ENCODE measurements at places on chromosomes 2 and 18.

DNA sequence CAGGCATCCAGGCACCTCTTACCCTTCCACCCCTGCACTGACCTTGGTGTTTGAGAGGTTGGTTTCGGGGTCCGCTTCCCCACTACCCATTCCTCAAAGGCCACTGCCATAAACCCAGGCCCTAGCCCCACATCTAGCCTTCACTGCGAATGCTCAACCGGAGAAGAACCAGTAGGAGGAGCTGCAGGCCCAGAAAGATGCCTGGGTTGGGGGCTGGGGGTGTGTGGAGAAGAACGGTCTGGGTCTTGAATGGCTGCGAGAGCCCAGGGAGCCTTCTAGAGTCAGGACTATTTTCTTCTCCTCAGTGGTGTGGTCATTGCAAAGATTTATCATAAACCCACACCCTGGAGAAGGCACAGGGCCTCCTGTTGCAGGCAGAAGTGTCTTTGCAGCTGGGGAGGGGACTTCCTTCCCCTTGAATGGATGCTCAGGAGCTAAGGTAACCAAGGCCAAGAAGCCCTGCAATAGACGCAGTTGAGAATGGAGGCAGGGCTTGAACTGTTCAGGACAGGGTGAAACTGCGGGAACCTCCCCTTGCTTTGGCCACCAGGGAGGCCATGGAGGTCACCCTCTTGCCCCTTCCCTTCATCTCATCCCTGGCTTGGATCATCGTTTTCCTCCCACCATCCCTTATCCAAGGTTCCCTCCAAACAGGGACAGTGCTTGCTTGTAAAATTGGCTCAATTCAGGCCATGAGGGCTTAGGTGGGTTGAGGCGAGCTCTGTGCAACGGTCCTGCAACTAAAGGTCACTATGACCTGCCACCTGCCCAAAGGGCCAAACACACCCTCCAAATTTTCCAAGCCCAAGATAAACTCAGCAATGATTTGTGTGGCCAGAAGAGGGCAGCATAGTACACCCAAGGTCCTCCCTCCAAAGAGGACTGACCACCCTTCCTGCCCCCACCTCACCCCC is 20.9 kb downstream of the THNSL2 start:
- no peak for DNase-seq

GRCh38 chr2:45697190-45697589 is 45.7 kb downstream of the PRKCE start:
- DNase-seq = no peak

DNA sequence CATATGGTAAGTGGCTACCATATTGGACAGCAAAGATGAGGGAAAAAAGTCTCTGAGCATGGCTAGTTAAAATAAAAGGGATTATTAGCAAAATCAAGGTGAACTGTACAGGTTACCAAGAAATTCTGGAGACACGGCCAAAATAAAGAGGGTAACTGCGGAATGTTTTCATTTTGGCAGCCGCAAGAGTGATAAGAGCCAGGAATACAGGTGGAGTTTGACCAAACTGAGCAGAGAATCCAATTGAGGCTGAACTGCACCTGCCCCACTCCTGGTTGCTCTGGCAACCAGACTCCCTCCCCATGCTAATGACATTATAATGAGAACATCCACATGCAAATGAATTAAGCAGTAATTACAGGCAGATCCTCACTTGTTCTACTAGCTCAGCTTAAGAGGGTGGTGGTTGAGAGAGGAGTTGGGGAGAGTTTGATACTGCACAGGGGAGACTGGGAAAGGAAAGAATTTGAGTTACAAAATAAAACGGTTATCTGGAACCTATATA is 18.8 kb upstream of the EPHA4 start:
- no peak for DNase-seq

DNA sequence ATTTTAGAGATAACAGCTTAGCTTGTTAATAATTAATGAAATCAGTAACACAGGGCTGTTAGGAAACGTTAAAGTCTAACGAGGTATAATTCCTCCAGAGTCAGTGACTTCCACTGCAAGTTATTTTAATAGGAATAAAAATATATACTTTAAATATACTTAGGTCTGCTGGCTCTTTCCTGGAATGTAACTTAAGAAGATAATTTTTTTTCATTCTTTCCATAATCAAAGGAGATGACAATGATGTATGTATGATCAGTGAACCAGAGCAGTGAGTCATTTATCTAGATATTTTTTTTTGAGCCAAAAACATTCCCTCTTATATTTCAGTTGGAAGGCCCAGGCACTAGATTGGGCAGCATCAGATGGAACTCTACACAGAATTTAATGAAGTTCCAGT is 104.2 kb upstream of the LYPD1 start:
- DNase-seq = no peak
